ENCODE measurements at places on chromosomes 13 and 19. TPM values are rescaled to one million over a fixed set of nuclear protein-coding genes. Genes with fewer than 3 reads are reported as not detected.

Gene KLHL1
- 21.0 TPM for total RNA-seq

Gene CDC42EP5
- total RNA-seq: 10.9 TPM

Gene UGGT2
- 74.7 TPM for total RNA-seq

Gene BRD4
- 16.3 TPM for total RNA-seq

Gene EHD2
- total RNA-seq: 23.5 TPM

Gene CADM4
- total RNA-seq: 92.3 TPM

Gene INTS6
- 51.2 TPM for total RNA-seq

GRCh38 chr19:482186-483041, 13.9 kb upstream of the MADCAM1 start:
- DNase-seq: no peak

DNA sequence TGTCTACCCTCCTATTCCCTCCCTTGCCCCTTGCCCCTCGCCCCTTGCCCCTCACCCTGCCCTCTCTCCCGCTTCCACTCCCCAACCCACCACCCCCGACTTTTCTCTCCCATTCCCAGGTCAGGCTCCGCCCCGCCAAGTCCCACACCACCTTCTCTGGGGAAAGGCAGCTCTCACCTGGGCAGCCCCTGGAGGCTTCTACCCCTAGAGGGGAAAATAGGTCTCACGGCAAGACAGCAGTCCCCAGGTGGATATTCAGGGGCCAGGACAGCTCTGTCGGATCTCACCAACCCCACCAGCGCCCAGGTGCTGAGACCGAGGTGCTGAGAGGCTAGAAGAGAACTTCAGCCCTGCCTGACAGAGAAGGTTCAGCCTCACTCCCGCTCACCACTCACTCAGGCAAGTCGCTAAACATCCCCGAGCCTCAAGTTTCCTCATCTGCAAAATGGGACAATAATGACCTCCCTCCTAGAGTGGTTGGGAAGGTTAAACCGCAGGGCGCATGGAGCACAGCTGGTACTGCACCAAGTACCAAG, 1.4 kb upstream of the ERFL start:
- DNase-seq: no peak

DNA sequence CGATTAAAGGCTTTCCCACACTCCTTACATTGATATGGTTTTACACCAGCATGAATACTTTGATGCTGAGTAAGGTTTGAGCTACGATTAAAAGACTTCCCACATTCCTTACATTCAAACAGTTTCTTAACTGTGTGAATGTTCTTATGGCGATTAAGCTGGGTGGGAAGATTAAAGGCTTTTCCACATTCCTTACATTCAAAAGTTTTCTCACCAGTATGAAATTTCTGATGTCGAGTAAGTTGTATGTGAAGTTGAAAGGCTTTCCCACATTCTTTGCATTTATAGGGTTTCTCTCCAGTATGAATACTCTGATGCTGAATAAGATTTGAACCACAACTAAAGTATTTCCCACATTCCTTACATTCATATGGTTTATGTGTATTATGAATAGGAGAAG, 20.0 kb downstream of the ZNF780B start:
- DNase-seq: no peak

DNA sequence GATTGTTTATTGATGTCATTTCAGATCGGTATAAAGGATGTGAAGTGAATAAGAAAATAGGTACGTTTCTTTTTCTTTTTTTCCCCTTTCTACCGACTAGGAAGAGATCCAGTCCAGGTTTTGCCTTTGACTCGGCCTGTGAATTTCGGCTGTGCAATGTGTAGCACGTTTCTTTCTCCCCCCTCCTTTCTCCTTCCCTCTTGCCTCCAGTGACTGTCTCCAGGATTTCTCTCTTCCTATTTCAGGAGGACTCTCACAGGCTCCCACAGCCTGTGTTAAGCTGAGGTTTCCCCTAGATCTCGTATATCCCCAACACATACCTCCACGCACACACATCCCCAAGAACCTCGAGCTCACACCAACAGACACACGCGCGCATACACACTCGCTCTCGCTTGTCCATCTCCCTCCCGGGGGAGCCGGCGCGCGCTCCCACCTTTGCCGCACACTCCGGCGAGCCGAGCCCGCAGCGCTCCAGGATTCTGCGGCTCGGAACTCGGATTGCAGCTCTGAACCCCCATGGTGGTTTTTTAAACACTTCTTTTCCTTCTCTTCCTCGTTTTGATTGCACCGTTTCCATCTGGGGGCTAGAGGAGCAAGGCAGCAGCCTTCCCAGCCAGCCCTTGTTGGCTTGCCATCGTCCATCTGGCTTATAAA, at the start of gene GPC6:
GPC6 (plus strand) TSS at position 185 of the 657 bp plus-strand sequence.
- peak; percentile 85 for DNase-seq

DNA sequence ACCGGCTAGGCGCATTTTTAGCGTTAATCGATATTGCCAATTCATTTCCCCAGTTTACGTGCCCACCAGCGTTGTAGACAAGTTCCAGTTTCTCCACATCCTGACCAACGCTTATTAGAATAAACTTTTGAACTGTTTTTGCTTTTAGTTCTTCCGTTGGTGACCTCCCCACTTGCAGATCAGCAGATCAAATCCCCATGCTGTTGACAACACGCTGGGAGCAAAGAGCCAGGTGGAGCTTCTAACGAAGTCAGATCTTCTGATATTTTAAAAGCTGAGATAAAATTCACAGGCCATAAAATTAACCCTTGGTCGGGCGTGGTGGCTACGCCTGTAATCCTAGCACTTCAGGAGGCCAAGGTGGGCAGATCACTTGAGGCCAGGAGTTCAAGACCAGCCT, 21.2 kb downstream of the RCN3 start:
- no peak for DNase-seq

DNA sequence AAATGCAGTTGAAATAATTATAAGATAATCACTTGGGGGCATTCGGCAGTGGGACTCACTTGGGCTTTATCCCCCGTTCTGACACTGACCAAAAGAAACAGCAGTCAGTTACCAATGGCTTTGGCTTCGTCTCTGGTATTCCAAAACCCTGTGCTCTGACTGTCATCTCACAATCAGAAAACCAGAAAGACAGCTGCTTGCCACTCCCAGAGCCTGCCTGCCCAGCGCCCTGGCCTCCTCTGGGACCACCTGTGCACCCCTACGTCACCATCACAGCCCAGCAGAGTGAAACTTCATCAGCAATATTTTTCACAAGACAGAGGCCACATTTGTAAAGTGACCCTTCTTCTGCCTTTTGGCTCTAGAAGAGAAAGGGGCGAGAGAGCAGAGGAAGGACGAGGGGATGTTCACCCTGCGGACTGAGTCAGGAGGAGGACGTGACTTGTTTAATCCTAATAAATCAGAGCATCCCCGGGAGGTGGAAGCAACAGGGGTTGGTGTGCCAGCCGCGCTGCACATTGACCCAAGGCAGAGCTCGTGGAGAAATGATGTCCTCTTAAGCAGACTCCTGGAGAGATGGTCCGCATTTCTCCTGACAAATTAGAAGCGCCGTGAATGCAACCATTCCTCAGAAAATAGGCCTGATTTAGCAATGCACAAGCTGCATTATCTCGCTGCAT, 397.8 kb upstream of the ZNF507 start:
- no peak for DNase-seq

GRCh38 chr19:35000647-35001501, 751 bp downstream of the GRAMD1A start:
- peak; percentile 13 for DNase-seq

GRCh38 chr13:40578055-40578454, 88.4 kb downstream of the FOXO1 start:
- DNase-seq: no peak

- DNase-seq: no peak
These were observed 81.3 kb downstream of the SLC6A16 start for GRCh38 chr19:49243726-49244125.

GRCh38 chr13:94315188-94315587, 164.3 kb downstream of the DCT start:
- no peak for DNase-seq

- DNase-seq: no peak
These were observed 5.4 kb downstream of the TFDP1 start for GRCh38 chr13:113589961-113590339.

DNA sequence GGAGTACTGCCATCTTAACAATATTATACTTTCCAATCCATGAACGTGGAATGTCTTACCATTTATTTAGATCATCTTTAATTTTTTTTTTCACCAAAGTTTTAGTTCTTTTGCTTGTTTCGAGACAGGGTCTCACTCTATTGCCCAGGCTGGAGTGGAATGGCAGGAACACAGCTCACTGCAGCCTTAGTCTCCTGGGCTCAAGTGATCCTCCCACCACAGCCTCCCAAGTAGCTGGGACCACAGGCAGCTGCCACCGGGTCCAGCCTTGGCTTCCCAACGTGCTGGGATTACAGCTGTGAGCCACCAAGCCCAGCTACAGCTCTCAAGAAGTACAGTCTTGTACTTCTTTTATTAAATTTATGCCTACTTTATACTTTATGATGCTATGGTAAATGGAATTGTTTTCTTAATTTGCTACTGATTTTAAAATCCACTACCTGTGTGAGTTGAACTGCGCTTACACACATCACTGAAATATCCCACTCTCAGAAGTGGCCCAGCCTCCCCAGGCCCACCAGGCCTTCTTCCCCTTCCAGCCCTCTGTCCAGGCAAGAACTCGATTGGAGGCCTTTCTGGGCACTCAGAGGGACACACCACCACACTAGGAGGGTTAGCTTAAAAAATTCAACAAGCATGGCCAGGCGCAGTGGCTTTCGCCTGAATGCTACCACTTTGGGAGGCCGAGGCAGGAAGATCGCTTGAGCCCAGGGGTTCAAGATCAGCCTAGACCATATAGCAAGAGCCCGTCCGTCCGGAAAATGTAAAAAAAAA, 1.0 kb upstream of the PGLS start:
- DNase-seq: no peak

- DNase-seq: no peak
These were observed 12.9 kb downstream of the TPP2 start for GRCh38 chr13:102609696-102610095.

- no peak for DNase-seq
These were observed 9.7 kb upstream of the USE1 start for GRCh38 chr19:17205237-17206140.

DNA sequence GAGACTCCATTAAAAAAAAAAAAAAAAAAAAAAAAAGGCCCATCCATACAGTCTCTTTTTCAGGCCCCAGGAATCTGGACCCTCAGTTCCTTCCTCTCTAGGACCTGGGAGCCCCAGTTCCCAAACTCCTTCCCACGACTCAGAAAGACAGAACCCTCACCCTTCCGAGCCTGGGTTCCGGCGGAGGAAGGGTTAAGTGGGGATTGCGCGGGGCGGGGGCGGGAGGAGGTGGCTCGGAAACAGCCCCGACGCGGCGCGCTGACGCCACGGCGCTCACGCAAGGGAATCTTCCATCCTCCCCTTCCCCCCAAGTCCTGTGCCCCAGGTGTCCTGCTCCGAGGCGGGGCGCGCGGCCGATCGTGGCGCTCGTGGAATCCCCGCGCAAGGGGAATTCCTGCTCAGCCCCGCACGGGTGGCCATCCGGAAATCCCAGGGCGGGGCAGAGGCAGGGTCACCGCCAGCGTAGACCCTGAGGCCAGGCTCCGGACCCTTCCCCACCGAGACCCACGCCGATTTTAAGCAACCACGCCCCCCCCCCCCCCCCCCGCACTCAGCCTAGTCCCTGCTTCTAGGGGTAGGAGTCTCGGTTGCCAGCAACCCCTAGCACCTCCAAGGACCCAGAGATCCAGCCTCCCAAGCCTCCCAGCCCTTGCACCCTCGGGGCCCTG, 659 bp downstream of the NFKBID start:
- peak; percentile 96 for DNase-seq

DNA sequence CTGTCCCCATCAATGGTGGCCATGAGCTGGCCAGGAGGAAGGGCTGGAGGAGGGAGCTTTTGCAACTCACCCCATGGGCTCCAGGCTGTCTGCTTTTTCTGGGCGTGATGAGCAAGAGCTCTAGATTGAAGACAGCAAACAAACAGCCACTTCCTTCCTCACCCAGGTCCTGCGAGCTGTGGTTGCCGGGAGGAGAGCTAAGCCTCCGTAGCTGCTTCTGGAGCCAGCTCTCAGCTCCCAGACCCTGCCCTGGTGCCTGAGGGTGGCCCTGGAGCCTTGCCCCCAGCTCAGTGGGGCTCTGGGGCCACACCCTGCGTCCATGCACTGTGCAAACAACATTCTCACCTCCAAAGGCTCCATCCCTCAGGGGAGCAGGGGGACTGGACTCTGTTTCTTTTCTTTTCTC, 6.2 kb downstream of the MYO1F start:
- no peak for DNase-seq

DNA sequence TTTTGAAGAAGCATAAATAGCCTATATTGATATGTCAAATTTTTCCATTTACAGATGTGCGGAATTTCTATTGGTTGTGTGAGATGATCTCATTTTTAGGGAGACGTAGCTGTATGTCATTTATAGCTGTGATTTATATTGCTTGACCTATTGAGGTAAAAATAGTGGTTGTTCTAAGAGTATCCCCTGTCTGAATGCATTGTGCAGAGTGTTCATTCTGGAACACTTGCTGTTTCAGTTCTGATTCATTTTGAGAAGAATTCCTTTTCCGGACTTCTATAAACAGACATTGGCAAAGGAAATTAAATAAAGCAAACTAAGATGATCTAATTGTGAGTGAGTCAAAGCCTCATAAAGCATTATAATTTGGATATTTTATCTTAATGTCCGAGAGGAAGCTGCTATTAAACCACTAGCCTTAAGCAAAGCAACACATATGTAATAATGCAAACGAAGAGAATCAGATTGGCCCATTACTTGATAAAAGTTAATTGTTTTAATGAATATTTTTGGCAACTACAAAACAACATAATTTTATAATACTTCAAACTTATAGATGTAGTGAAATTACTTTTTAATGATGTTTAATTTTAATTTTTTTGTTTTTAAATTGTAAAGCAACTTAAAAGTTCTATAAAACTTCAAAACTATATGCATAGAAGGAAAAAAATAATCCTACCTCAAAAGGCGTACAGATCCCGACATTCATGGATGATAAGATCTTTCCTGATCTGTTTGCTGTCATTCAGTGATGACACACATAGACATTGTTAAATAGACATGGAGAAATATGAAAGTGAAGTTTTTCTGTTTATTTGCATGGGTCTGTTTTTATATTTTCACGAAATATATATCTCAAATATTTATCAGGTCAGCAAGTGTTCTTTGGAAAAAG, 942.6 kb upstream of the SLC10A2 start:
- DNase-seq: no peak
